ENCODE measurements at places on chromosomes 7 and 10.
A peak's percentile ranks its signal among the peaks of the same experiment; 100 is the strongest.

DNA sequence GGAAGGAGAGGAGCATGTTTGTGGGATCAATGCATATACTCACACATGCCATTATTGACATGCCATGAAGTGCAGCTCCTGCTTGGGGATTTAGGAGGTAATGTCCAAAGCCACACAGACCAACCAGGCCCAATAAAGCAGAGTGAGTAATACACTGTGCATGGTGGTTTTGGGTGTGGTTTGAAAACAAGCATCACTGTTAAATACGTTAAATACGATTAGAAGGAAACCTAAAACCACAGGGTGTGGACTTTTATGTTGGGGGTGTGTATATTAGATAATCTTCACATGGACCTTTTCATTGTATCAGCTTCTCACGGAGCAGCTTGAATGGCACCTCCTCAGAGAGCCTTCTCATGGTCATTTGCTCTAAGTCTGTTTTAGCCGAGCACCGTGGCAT lies 10.4 kb upstream of the EIF3A start:
- DNase-seq, result no peak

- DNase-seq, result no peak
Measured at GRCh38 chr7:5388273-5388901, 35.2 kb downstream of the TNRC18 start.

GRCh38 chr7:151505433-151505832 lies 14.3 kb downstream of the RHEB start:
- no peak for DNase-seq

DNA sequence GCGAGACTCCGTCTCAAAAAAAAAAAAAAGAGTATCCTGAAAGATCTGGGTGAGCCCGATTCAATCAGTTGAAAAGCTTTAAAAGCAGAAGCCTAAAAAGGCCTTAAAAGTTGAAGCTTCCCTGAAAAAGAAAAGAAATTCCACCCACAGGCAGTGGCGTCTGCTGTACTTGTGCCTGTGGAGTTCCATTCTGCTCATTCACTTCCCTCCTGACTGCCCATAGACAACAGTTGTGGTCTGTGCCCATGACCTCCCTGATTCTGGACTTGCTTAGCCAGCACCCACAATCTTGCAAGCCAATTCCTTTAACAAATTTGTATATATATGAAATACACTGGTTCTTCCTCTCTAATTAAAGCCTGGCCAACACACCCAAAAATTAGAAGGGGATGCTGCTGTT lies 141.7 kb downstream of the DLG5 start:
- DNase-seq, result no peak

DNA sequence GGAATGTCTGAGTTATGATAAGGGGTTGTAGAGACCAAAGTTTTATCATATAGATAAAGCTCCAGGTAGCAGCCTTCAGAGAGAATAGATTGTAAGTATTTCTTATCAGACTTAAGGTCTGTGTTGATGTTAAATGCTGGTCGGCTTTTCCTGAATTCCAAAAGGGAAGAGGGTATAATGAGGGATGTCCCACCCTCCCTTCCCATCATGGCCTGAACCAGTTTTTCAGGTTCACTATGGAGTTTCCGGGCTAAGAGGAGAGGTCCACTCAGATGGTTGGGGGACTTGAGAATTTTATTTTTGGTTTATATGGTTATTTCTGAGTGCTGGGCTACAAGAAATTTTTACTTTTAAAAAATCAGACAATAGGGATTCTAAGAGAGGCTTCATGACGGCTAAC lies 45.2 kb downstream of the HERPUD2 start:
- no peak for DNase-seq

DNA sequence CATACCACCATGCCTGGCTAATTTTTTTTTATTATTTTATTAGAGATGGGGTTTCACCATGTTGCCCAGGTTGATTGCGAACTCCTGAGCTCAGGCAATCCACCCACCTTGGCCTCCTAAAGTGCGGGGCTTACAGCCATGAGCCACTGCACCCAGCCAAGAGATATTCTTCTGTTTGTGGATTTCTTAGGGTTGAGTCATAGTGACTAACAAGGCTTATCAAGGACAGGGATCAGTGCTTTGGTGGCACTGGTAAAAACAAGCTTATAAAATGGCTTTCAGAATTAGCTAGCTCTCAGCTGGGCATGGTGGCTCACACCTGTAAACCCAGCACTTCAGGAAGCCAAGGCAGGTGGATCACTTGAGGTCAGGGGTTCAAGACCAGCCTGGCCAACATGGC lies 122.4 kb downstream of the ZNF248 start:
- DNase-seq, result no peak

GRCh38 chr10:58781873-58782488 lies 269.3 kb downstream of the BICC1 start:
- DNase-seq, result no peak

DNA sequence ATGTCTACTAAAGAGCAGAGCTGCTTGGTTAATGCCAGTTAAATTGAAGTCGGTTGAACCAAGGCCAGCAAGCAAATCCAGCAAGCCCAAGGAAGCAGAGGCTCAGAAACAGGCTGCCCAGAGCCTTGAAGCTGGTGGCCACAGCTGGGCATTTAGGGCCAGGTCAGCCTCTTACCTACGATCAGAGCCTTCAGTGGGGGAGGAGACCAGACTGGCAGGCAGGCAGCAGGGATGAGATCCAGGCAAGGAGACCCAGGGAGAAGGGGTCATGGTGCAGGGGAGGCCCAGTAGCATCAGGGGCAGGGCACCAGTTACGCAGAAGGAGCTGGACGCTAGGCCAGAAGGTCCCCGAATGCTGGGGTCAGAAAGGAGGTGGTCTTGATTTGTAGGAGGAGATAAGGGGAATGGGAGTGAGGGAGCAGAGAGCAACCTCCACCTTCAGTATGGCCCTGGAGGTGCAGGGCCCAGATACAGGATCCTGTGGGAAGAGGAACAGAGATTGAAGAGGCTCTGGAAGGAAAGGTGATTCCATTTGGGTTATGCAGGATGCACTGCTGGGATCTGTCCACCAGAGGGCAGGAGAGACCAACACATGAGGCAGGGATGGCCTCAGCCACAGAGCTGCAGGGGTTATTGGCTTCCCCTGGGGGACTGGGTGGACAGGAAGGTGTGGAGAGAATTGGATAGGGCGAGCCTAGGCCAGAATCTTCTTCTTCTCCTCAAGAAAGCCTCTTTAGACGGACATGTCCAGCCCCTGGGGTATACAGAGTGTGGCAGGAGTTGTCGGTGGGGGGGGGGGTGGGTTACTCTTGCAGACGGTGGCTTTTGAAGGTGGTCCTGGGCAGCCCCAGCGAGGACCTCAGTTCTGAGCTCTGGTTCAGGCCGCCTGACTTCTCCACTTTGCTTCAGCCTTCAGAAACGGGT lies 132.6 kb upstream of the PODXL start:
- DNase-seq, result peak; percentile 23

DNA sequence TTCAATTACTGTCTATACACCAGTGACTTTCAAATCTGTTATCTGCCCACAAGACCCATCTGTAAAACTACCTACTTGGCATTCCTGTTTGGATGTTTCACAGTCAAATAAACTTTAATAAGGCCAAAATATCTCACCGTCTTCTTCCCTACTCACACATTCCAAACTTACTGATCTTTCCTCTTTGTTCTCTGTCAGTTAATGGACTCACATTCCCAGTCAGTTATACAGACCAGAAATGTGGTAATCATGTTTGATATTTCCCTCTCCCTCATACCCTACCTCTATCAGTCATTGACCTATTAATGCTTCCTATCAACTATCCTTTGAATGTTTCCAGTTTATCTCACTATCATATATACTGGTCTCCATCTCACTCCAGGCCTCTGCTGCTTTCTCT lies 28.5 kb upstream of the HDAC9 start:
- DNase-seq, result no peak

- no peak for DNase-seq
Measured at GRCh38 chr10:123275136-123275564, 120.9 kb downstream of the BUB3 start.

DNA sequence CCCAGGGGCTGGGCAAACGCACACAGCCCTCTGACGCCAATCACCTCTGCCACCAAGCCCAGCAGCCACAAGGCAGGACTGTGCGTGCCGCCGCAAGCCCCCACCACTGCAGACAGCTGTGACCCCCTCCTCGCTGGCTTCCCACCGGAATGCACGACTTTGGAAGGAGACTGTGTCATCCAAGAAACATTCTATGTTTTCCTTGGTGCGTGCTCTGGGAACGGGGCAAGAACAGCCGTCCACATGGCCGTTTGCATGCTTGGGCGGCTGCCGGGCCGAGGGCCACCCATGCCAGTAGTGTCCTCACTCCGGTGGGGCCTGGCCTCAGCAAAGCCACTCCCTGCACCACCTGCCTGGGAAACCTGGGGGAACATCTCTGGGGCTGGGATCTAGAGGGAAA lies 17.6 kb upstream of the ELN start:
- no peak for DNase-seq

DNA sequence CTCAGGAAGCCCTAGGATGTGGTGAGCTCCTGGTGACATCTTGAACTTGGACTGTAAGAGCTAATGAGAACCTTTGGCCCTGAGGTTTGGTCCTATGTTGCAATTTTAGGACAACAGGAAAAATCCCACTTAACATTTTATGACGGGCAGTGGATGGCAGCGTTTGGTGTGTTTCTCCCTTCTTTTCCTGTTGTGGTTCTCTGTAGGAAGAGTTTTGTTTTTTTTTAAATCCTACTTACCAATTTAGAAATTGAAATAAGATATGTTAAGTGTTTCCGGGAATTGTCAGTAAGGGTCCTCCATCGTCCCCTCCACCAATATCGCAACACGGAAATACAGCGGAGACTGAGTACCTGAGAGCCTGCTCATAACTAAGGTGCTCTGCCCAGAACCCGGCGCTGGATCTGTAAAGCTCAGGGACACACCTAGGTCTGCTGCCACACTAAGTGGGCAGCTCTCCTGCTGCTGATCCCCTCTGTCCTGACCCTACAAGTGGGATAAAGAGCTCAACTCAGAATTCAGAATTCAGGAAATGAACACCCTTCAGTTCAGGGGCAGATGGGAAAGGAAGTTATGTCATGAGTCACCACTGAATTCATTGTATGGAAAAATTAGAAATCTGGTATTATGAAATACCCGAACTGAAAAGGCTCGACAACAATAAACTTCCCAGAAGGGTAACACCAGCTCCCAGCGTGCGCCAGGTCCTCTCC lies 9.1 kb upstream of the PROSER2 start:
- DNase-seq, result no peak

DNA sequence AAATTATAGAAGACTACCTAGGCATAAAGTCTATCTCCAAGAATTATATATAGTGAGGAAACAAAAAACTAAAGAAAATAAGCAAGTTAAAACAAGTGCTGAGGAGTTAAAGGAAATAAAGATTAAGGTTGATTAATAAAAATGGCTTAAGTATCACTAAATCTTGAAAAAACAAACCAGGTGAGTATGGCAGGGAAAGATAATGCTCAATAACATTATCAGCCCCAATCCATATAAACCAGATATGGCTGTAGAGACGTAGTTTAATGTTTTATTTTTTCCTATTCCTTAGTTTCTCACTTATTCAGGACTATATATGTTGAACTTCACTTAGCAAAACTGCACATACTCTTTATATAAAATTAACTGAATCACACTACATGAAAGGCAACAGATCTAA lies 4.4 kb downstream of the WASL start:
- no peak for DNase-seq

DNA sequence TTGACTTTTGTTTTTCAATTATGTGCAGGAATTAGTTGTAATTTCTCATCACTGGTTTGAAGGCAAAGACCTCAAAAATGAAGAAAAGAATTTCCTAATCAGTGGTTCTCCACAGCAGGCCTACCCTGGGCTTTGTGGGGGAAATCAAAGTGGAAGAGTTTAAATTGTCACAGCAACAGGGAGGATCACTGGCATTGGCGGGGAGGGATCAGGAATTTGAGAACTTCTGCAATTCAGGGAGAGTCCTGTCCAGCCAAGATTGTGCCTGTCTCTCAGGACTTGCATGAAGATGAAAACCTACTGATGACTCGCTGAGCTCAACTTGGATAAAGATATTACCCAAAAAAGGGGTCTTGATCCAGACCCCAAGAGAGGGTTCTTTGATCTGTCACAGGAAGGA lies 70.1 kb downstream of the HACD1 start:
- no peak for DNase-seq

- DNase-seq, result no peak
Measured at GRCh38 chr7:98681951-98682350, 64.9 kb downstream of the NPTX2 start.

GRCh38 chr7:2710286-2710655 lies 22.3 kb downstream of the AMZ1 start:
- peak; percentile 46 for DNase-seq

DNA sequence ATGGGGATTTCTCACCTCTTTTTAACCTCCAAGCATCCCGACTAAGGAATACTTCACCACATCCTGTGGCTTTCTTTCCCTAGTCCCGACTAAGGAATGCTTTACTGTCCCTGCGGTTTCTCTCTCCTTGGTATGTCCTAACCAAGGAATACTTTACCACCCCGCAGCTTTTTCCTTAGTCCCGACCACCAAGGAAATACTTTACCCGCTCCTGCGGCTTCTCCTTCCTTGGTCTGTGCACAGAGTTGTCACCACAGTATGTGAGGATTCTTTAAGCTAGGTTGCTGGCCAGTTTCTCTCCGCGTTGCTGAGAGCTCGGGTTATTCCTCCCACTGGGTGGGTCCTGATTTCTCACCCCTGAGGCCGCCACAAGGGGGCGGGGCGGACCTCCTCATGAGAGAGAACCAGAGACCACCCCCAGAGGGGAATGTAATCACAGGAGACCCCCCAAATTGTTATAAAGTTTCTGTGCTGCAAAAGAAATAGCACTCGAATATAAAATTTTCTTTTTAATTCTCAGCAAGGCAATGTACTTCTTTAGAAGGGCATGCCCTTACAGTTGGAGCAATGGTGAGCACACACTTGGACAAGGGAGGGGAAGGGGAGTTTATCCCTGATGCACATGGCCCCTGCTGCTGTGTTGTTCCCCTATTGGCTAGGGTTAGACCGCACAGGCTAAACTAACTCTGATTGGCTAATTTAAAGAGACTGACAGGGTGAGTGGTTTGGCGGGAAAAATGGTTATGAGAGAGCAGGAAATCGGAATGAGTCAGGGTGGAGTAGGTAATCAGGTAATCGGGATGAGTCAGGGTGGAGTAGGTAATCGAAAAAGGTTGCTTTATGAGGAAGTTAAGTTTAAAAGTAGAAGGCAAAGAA lies 12.8 kb downstream of the SUGCT start:
- DNase-seq, result no peak

GRCh38 chr10:95524358-95525032 lies 36.7 kb downstream of the SORBS1 start:
- no peak for DNase-seq

DNA sequence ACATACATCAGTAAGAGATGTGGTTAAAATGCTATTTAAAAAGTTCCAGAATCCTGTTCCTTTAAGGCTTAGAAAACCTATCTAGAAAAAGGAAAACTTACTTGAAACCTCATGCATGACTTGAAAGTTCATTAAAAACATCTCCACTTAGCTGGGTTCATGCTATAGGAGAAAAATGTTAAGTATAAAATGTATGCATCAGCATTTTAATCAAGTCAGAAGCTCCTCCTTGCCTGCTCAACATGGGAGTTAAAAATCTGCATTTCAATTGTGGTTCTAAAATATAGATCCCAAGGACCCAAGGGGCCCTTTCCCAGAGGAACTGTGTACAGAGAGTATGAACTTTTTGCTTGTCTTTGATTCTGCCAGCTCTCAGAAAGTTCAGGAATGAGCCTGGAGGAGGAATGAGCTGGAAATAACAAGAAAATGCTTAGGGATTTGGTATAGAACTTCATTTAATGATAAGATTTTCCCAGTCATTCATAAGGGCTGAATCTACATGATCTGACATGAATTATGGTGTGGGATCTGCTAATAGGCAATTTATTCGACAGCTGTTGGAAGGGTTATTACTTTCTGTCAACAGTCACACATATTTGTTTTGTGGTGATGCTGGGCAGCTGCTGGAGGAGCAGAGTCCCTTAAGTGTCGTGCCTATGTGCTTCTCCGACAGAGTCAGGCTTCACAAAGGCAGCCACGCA lies 85.6 kb upstream of the MTPN start:
- no peak for DNase-seq
